RWPE2 (cell line): ENCODE measurements at places on chromosomes 1 and 21.

GRCh38 chr1:2303016-2303775 lies 75.1 kb downstream of the SKI start:
- DNase-seq, result no peak

- no peak for DNase-seq
These were observed 189.2 kb downstream of the DYRK1A start for GRCh38 chr21:37555672-37556261.

DNA sequence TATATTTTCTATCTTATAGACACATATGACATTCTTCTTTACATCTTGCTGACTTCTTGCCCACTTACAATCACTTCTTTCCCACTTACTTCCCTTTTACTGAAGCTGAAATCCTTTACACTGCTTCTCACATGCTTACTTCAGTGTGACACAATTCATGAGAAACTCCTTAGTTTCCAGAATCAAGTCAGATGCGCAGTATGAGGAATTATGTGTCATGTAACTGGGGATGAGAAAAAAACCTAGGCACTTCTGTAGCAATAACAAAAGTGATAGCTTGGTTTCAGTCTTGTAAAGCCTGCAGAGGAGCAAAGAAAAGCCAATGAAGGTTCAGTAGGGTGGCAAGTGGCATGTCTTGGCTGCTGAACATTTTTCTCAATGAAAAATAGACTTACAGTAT lies 566.2 kb upstream of the RGS18 start:
- DNase-seq, result no peak

DNA sequence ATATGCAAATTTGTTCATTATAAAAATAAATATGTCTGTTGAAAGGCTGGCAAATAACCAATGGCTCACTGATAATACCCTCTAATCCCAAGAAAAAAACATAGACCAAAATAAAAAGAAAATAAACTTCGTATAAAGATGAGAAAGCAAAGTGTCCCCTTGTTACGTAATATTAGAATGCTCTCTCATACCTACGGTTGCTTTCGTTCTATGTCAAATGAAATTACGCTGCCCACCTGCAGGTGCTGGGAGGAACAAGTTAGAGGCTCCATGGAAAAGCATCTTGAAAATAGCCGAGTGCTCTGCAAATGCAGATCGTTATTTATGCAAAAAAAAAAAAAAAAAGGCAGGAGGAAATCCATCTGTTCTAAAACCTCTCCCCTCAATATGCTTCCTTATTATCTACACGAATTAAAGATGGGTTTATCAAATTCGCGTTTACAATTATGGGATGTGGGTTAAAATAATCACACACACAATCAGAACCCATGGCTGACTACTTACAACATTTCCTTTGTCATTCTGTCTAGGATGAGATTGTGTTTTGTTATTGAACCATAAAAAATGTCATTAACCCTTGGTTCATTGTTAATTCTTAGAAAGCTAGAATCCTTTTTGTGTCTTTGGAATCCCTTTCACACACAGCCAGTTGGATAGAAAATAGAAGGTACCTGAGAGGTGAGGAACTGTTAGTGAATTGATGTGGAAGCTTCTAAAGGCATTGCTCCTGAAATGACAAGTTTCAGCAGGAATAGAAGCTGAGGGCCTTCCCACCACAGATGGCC lies 268.6 kb downstream of the SETD4 start:
- no peak for DNase-seq

GRCh38 chr1:182629499-182630096 lies 25.4 kb upstream of the RGS16 start:
- DNase-seq, result no peak

DNA sequence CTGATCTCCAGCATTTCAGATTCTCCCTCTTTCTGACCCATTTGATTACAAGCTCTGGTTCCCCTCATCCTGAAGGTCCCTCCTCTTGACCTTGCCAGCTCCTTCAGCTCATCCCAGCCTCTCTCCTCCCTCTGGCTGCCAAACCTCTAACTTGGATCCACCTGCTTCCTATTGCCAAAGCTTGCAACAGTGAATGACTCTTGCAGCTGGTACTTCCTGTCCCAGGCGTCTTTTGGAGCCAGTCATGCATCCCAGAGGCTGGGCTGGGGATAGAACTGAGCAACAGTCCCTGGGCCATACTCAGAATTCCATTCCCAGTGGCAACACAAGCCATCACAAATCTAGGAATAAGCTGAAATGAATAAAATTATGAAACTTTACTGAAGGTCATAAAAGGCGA lies 27.7 kb upstream of the SPOCD1 start:
- no peak for DNase-seq

DNA sequence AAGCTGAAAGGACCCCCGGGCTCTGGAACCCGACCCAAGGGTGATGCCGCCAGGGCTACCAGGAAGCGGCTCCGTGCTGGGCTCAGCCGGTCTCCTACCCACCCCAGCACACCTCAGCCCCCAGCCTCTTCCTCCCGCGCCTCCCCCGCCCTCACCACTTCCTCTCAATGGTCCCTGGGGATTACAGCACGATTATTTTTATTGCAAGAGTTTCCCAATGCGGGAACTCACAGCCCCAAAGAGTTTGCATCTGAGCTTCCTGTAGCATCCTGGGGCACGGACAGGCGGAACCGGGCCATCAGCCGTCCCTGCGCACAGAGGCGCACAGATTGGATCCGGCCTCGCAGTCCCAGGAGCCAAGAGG lies 8.7 kb upstream of the SLX9 start:
- no peak for DNase-seq

GRCh38 chr1:57102561-57103326 lies 136.9 kb upstream of the C8B start:
- no peak for DNase-seq

DNA sequence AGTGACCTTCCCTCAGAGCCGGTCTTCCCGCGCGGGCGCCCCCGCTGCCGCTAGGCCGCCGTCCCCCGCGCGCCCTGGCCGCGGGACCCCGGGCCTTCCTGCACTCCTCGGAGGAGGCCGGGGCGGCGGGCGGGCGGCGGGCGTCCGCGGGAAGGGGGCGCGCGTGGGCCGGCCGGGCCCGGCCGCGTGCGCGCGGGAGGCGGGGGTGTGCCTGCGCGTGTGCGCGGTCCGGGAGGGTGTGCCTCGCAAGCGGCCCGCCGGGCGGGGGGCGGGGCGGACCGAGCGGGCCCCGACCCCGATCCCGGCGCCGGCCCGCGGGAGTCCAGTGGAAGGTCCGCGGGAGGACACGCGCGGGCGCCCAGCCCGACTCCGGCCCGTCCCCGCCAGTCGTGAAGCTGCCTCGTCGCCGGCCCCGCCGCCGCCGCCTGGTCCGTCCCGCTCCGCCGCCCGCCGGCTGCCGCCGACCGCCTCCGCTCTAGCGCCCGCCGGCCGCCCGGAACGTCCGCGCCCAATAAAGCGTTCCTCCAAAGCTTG lies 438 bp downstream of the MRPS6 start:
- no peak for DNase-seq

- DNase-seq, result no peak
These were observed 167.4 kb upstream of the COL11A1 start for GRCh38 chr1:103275725-103276124.

- no peak for DNase-seq
These were observed 426.8 kb upstream of the ADAMTS5 start for GRCh38 chr21:27393726-27394125.

GRCh38 chr1:57450981-57451380 lies 27.1 kb upstream of the DAB1 start:
- DNase-seq, result no peak

DNA sequence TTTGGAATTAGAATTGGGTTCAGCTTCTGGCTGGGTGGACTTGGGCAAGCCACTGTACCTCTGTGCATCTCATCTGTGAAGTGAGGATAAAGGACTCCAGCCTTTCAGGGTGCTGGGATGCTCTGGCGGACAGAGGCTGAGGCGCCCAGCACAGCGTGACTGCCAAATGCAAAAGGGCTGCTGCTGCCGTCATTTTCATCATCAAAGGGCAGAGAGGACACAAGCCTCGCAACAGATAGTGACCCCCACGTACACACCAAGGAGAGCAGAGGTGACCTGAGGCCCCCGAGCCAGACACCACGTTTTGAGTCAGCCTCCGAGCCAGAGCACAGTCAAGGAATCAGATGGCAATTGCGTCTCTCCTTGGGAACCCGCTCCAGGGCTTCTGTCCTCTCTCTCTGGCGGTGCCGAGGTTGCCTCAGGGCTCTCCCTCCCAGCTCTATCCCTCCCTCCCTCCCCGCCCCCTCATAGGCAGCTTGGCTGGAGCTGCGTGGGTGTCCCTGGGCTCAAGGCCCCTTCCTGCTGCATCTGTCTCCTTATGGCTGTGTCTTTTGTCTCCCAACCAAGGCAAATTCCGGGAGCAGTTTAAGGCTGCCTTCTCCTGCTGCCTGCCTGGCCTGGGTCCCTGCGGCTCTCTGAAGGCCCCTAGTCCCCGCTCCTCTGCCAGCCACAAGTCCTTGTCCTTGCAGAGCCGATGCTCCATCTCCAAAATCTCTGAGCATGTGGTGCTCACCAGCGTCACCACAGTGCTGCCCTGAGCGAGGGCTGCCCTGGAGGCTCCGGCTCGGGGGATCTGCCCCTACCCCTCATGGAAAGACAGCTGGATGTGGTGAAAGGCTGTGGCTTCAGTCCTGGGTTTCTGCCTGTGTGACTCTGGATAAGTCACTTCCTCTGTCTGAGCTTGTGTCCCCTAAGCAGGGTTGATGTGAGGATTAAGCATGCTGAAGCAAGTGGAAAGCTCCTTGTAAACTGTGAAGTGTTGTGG lies 9.0 kb downstream of the HCRTR1 start:
- DNase-seq, result no peak

- no peak for DNase-seq
These were observed 13.5 kb downstream of the PLA2G2D start for GRCh38 chr1:20105856-20106255.

DNA sequence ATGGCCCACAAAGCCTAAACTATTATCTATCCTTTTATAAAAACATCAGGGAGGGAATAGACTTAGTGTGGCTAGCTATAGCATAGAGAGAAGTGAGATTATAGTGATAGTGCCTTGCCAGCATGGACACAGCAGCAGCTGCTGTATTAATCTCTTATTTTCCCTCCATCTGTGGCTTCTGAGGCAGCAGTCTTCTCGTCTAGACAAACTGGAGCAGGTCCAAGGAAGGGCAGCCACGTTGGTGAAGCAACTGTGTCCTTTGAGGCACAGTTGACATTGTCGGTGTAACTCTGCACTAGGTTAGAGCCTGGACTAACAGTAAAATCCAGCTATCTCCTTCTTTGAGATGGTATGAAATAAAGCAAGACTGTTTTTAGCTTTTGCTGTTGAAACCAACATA lies 131.3 kb downstream of the CACHD1 start:
- no peak for DNase-seq

DNA sequence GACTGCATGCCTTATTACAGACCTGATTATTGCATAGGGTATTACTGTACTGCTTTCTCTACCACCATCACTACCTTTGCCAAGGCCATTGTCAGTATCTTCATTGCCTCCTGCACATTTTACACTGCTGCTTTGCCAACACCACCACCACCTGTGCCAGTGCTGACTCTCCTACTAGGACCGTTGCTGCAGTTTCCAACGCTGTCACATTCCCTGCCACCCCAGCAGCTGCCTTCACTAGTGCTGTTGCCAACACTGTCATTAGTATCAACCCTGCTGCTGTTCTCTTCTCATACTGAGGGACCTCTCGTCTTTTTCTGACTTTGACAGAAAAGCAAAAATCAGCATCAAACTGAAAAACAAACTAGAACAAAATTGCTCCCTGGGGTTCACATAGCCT lies 394.9 kb upstream of the B3GALT2 start:
- no peak for DNase-seq
